ENCODE measurements at places on chromosomes 12 and 14.

DNA sequence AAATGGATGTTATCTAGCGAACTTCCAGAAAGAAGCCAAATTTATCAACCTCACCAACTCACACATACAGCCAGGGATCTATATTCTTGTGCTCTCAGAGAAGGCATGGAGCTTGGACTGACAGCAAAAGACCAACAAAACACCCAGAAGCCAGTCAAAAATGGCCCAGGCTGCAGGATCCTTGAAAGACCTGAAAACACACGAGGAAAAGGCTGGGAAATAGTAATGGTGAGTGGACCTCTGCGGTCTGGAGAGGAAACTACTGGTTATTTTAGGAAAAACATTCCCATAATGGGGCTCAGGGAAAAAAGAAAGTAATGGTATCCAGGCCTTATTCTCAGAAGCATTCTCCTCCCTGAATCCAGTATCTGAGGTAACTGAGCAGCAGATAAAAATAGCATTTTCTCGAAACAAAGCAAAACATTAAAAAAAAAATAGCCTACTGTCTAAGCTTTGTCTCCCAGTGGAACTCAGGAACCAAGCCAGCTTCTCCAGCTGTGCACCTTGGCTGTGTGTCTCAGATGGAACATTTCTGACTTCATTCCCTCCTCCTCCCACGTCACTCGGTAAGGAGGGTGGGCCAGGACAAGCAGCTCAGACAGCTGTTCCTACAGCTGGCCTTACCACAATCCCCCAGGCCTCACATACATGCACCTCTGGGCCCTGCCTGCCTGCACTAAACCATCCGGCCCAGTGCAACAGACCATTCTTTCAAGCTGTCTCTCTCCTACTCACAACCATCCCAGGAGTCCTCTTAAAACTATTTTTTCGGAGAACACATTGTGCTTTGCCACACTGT, 249.9 kb downstream of the DAD1 start:
- no peak for DNase-seq

GRCh38 chr14:22646570-22647254, 2.6 kb upstream of the OR6J1 start:
- no peak for DNase-seq

DNA sequence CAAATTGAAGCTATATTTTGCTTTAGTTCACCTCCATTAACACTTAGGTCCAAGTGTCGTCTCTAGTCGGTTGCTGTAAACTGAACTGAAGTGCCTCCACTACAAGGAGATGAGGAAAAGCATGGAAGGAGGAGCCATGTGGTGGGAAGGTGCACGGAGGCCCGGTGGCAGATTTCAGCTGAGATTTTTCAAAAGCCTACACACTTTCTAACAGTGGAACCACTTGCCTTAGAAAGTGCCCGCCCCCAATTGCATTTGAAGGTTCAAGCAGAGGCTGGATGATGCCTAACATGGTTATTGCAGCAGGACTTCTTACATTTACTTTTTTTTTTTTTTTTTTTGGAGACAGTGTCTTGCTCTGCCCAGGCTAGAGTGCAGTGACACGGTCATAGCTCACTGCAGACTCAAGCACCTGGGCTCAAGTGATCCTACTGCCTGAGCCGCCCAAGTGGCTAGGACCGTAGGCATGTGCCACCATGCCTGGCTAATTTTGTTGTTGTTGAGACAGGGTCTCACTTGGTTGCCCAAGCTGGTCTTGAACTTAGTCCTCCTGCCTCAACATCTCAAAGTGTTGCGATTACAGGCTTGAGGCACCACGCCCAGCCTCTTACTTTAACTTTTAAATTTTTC, 27.6 kb downstream of the EML1 start:
- DNase-seq: no peak

DNA sequence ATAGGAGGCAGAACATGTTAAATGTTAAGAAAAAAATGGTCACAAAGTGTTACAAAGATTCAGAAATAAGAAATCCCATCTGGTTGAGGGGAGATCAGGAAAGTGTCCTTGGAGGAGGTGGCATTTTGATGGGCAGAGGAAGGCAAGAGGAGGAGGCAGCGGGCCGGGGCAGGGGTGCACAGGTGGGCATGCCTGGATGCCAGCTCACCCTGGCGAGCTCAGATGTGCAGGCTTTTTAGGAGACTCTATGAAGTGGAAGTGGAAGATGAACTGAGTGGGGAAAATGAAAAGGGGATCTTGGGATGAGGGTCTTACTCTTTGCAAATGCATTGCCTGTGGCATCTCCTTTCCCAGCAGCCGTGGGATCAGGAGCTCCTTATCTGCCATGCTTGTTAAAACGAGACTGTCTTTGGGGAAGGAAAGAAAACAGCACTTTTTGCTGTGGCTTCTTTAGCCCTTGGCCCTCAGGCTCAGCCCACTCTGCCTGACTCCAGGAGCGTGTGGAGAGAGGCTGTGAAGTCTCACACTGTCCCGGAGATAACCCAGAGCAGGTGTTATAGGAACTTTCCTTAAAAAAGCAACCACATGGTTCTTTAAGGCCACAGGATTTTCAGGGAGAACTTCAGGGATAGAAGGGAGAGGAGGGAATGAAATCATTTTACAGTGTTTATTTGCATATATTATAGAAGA, 62.6 kb downstream of the ELK3 start:
- DNase-seq: no peak

GRCh38 chr12:63068857-63069442, 82.1 kb downstream of the AVPR1A start:
- no peak for DNase-seq

DNA sequence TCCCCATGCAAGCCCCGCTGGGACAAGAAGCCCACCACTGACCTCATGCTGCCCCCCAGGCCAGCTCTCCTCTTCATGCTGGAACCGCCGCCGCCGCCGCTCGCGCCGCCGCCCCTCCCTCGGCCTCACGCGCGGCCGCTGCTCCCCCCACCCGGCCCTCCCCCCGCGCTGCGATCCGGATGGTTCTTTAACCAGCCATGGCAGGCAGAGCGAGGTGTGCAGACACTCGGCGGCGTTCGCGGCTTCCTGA, at the start of gene DCAF5:
DCAF5 (minus strand) TSS at position 218 of the 250 bp plus-strand sequence; CDS start at position 77, 141 bp downstream.
- DNase-seq: peak; percentile 95

GRCh38 chr12:2347137-2347843, 294.5 kb downstream of the CACNA1C start:
- no peak for DNase-seq

GRCh38 chr12:115320967-115321366, 637.0 kb upstream of the TBX3 start:
- no peak for DNase-seq

GRCh38 chr12:54981796-54982195, 2.8 kb downstream of the TESPA1 start:
- DNase-seq: no peak

DNA sequence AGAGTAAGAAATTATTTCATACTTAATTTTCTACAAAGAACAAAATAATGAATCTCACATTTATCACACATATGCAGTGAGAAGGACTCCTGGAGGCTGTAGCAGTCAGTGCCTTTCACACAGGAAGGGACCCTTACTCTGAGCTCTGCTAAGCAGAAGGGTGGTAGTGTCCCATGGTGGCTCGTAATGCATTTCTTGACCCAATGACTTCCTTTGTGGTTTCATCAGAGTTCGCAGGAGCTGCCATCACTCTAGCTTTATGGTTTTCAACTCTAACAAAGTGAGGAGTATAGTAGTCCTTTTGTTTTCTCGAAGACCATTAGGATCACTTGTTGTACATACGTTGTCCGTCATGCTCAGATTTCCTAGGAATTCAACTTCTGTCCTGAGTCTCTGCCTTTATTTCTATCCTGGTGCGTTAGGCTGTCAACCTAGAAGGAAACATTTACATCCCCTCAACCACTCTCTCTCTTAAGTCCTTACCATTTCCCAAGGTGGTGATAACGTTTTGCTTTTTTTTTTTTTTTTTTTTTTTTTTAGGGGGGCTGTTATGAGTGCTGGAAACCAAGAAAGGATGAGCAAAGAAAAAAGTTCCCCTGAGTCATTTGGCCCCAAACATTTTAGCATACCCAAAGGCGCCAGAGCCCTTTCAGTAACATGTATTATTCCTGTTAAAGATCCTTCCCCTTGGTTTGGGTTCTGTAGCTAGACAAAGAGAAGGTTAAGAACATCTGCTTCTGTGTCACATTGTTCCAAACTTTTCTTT, 37.2 kb downstream of the GABARAPL1 start:
- no peak for DNase-seq

DNA sequence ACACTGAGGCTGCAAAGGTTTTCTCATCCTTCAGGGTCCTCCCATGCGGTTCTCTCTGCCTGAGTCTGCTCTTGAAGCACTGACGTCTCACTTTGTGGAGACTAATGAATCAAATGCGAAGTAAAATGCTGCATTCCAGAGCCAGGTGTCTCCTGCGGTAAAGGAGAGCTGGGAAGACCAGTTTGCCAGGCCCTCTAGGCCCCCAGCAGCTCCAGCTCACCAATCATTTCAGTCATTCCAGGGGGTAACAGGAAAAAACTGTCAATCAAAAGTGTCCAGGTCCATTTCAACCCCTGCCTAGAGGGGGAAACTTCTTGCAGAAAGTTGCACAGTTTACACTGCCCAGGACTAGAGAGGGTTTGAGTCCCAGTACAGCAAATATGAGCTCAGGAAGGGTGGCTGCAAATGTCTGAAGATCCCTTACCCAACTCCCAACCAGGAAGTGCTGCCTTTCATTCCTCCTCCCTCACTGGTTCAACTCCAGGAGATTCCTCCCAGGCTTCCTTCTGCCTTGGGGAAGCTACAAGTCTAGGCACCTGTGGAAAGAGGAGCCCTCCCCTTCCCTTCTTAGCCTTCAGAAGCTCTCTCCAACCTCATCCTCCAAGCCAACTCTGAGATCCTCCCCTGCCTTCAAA, 2.7 kb upstream of the NXPH4 start:
- no peak for DNase-seq

GRCh38 chr12:64093689-64094088, 128.4 kb downstream of the KICS2 start:
- no peak for DNase-seq

GRCh38 chr14:98949481-98950135, 322.4 kb downstream of the BCL11B start:
- no peak for DNase-seq

GRCh38 chr12:13347241-13348043, 150.9 kb downstream of the EMP1 start:
- DNase-seq: no peak

- DNase-seq: no peak
Measured at GRCh38 chr12:33721561-33721960, 281.9 kb upstream of the SYT10 start.
